Activated CD4-positive, alpha-beta memory T cell treated with anti-CD3 and anti-CD28 coated beads for 36 hours (primary cell): ENCODE measurements at places on chromosomes 12 and 14. TPM values are rescaled to one million over a fixed set of nuclear protein-coding genes. Genes with fewer than 3 reads are reported as not detected.
A peak's percentile ranks its signal among the peaks of the same experiment; 100 is the strongest.

STAC3 gene
- total RNA-seq: 2.0 TPM

DNA sequence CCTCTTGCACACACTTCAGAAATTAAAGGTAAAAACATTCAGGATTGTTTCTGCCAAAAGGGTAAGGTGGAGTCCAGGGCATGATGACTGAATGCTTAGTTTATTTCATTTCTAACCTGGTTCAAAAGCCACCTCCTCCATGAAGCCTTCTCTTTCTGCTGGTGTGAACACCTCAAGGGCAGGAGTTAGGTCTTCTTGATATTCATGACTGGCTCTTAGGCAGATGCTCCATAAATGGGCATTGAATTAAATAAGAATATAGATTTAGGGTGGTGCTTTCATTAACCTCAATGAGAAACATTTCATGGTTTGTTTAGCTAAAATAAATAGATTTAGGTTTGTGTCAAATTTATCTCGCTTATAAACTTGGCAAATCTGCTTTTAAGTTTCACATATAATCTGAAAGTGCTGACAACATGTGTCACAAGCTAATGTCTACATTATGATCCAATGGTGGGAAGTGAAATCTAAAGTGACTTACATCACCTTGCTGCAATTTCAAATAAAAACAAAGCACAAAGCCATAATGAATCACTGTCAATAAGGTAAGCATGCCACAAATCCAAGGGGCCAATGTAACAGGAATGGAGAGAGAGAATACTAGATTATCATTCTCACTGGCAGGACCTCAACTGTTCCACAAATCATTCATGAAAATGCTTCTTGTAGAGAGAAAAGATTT lies 72.7 kb upstream of the GRIP1 start:
- DNase-seq: no peak

NINJ2 gene
- 7.5 TPM for total RNA-seq

DNA sequence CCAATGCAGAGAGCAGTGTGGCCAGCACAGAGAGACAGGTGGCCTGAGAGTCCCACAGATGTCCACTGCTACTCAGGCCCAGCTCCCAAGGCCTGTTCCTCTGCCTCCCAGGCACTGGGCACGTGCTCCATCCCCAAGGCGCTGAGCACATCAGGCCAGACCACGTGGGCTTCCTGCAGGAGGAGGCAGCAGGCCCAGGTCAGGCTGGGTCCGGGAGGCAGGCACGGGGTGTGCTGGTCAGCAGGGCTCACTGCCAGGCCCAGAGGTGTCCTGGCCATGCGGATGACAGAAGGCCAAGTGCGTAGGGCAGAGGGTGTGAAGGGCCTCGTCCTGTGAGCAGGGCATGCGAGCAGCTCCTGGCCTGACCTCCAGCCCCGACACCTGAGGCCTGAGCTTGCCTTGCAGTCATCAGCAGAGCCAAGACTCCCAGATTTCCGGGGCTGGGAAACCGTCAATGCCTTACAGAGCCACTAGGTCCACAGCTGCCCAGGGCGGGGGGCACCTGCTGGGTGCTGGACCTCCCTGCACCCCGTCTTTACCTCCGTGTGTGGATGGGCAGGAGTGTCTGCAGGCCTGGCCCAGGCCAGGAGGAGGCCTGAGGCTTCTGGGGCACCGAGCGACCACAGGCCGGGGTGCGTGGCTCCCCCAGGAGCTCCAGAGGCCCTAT lies 14.9 kb downstream of the TRMT61A start:
- no peak for DNase-seq

AICDA gene
- not detected for total RNA-seq

CEBPE gene
- total RNA-seq: 0.19 TPM

SVOP gene
- not detected for total RNA-seq

- peak; percentile 30 for DNase-seq
Observed at GRCh38 chr12:57619434-57620244, 8.4 kb downstream of the ARHGEF25 start.

DNA sequence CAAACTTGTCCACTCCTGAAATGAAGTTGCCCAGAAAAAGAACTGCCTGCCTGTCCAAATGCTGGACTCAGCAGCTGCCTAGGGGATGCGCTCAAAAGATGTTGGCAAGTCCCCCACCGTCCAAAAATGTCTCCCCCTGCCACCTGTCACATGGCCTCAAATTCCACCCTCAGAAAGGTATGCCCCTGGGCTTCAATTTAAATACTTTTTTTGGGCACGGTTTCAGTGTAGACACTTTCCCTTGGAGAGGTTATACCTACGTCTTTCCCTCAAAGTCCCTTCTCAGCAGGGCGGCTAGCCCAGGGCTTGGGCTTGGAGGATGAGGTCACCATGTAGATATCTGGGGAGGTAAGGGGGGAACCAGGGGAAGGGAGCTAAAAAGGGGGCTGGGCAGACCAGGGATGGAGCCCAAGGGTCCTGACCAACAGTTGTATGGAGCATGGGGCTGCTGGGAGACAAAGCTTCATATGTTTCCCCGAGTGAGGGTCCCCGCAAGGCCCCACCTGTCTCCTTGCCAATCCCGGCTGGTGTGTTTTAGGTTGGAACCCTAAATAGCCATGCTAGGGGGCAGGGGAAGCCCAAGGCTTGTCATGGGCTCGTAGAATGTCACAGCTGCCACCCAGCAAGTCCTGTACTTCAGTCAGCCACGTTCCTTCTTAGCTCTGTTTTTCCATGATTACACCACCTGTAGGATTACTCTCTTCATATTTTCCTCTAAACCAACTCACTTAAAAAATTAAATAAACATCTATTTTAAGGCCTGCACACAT lies 131.2 kb upstream of the TBX3 start:
- no peak for DNase-seq

CKAP4 gene
- 19.0 TPM for total RNA-seq

DNA sequence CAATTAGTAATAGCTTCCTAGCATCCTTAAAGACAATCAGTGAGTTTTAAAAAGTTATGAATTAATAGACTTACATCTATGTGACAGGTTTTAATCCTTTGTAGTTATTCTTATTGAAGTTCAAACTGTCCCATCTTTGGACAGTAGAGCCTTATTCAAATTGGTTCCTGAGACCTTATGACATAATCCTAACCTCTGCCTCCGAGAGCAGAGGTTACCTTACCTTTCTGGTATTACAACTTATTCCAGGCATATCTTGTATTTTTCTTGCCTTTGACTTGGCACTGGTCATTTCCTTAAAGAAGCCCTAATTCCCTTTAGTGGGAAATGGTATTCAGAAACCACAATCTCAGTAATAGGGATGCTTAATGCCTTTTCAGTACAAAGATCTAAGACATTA lies 21.8 kb downstream of the BTBD7 start:
- DNase-seq: no peak

- no peak for DNase-seq
Observed at GRCh38 chr14:41055589-41055988, 551.1 kb upstream of the LRFN5 start.

GRCh38 chr14:102241147-102241546 lies 63.8 kb downstream of the MOK start:
- no peak for DNase-seq

DNA sequence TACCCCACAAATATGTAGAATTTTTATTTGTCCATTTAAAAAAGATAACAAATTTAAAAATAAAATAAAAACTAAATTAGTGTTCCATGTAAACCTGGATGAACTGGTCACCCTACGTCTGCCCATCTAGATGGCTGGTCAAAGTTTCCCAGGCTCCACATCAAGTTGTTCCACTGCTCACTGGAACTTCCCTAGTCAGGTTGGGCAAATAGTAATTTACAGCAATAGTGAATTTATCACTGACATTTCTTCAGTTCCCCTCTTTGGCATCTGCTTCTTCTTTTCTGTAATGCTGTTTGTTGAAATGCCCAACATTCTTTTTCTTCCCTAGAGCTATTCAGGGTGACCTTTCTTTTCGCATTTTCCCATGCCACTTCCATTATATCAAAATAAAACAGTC lies 272.7 kb upstream of the BTG1 start:
- no peak for DNase-seq

HRK gene
- not detected for total RNA-seq

GRCh38 chr14:60926002-60926401 lies 54.9 kb downstream of the TRMT5 start:
- DNase-seq: no peak

- no peak for DNase-seq
Observed at GRCh38 chr14:71753976-71754375, 178.3 kb upstream of the RGS6 start.

RHOJ gene
- total RNA-seq: not detected

- DNase-seq: no peak
Observed at GRCh38 chr14:61575551-61576150, 119.7 kb upstream of the HIF1A start.

GRCh38 chr14:43184540-43184939 lies 1322.5 kb downstream of the FSCB start:
- no peak for DNase-seq

ERH gene
- total RNA-seq: 327 TPM

GRCh38 chr14:69712599-69713088 lies 54.3 kb upstream of the SRSF5 start:
- no peak for DNase-seq

GRCh38 chr12:5345534-5345933 lies 86.4 kb upstream of the NTF3 start:
- no peak for DNase-seq

GRCh38 chr14:56587701-56588100 lies 8.1 kb downstream of the TMEM260 start:
- no peak for DNase-seq

DNA sequence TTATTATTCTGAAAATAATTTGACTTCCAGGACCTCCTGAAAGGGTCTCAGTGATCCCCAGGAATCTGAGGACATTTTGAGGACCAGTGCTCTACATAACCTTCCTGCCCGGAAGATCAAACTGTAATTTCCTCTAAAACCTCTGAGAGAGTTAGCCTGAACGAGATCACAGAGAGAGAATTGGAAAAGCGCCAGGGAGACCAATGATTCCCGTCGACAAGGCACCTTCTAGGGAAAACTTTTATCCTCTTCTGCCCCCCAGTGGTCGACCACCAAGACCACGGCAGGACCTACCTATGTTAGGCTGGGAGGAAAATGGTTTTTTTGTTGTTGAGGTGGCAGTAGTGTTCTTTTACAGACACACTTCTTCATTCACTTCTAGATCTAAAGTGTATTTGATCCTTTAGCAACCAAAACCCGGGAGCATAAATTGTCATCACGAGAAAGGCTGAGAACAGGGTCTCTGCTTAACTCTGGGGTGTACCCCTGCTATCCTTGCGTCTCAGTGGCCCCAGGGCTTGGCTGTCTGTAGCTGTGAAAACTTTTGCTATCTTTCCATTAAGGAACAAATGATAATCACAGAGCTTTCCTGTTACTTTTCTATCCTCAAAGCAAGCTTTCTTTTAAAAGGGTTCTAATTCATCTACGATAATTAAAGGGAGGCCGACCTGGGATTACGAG lies 62.9 kb upstream of the NID2 start:
- peak; percentile 53 for DNase-seq

P2RX2 gene
- total RNA-seq: not detected

GRCh38 chr12:25801734-25802133 lies 156.7 kb upstream of the RASSF8 start:
- no peak for DNase-seq

- no peak for DNase-seq
Observed at GRCh38 chr14:90696720-90697119, 119.5 kb downstream of the TTC7B start.

GRCh38 chr12:53187145-53187899 lies 6.6 kb upstream of the CSAD start:
- no peak for DNase-seq

TAS2R13 gene
- total RNA-seq: not detected

C1R gene
- total RNA-seq: 1.4 TPM
